ENCODE measurements at places on chromosomes 5 and 9.
A peak's percentile ranks its signal among the peaks of the same experiment; 100 is the strongest.

- DNase-seq, result no peak
Measured at GRCh38 chr9:88387036-88387551, 1.1 kb upstream of the SPIN1 start.

GRCh38 chr5:163569284-163569683 lies 63.9 kb downstream of the MAT2B start:
- no peak for DNase-seq

DNA sequence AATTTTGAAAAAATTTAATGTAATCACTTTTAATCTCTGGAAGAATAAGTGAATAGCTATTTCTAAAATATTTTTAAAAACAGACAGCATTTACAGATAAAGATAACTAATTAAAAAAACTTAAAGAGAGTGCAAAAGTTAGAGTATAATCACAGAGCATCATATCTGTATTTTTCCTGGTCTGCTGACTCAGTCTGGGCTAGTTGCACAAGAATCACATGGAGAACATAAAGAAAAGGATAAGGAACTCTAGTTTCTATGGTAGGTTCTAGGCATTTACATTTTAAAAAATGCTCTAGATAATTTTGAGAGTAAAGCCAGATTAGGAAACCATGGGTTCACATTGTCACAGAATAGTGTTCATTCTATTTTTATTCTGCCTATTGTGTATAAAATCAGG lies 347.4 kb downstream of the PSAT1 start:
- DNase-seq, result no peak

GRCh38 chr9:87607859-87608258 lies 110.2 kb downstream of the DAPK1 start:
- DNase-seq, result no peak

DNA sequence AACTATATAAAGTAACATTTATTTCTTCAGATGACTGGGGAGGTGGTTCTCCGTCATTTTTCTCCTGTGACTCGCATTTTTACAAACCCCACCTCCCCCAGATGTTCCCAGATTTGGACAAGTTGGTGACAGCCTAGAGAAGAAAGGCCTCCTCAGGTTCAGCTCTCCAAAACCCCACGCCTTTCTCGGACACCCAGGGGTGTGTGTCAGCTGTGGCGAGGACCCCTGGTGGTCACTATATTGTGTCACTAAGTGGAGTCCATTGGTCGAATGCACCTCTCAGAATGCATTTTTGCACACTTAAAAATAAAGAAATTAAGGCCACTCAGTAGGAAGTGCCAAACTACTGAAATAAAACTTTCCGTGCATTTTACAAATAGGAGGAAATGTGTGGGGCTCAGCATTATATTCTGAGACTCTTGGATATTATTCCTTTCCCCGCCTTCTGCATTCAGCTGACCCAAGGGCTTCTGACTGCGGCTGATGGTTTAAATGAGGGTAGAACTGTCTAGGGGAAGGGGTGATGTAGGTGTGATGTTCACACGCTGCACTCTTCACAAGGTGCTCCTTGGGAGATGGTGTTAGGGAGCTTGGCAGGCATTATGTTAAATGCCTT lies 47.6 kb downstream of the ACO1 start:
- DNase-seq, result no peak

GRCh38 chr9:107481035-107481434 lies 8.5 kb downstream of the KLF4 start:
- DNase-seq, result no peak

GRCh38 chr5:142057697-142058056 lies 44.9 kb upstream of the GNPDA1 start:
- no peak for DNase-seq

- no peak for DNase-seq
Measured at GRCh38 chr5:140182803-140183367, 7.9 kb downstream of the CYSTM1 start.

DNA sequence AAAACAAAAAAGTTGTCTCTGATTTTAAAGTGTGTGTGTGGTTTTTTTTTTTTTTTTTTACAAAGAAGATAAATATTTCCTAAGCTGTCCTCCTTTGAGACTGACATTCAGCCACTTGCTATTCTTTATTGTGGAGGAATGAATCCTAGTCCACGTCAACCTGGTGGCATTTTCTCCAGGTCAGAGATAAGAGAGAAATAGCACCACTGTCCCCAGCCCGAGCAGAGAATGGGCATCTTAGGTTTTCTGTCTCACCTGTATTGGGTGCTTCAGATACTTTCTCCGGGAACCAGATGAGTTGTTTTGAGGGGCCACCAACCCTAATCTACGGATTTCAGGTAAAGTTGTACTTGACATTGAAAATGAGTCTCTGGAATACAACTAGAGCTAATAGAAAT lies 1.4 kb downstream of the ITGA2 start:
- DNase-seq, result no peak

GRCh38 chr5:135220394-135221186 lies 178.4 kb downstream of the MACROH2A1 start:
- no peak for DNase-seq

DNA sequence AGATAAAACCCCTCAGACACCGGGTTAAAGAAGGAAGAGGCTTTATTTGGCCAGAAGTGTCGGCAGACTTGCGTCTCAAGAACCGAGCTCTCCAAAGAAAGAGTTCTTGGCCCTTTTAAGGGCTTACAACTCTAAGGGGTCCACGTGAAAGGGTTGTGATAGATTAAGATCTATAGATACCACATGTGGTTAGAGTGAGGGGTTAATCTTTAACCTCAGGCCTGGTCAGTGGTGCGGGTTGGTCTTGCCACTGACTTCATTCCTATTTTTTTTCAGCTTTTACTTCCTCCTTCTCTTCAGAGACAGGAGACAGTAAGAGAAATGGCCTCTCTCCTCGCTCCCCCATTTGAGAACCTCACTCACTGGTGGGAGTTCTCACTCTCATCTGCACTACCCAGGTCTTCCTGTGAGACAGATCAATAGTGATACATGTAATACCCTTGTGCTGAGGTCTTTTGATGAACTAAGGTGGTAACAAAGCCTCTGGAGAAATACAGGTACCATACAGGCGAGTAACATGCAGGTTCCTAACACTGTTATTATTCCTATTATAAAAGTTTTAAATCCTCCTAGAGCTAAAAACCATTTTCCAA lies 52.4 kb upstream of the COX7C start:
- no peak for DNase-seq

GRCh38 chr5:61730866-61731265 lies 398.8 kb downstream of the ZSWIM6 start:
- DNase-seq, result no peak

DNA sequence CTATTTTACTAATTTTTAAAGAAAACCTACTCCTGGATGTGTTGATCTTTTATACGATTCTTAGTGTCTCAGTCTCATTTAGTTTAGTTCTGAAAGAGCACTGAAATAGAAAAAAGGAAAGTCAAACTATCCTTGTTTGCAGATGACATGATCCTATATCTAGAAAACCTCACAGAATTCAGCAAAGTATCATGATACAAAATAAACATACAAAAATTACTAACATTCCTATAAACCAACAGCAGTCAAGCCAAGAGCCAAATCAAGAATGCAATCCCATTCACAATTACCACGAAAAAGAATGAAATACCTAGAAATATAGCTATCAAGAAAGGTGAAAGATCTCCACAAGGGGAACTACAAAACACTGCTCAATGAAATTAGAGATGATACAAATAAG lies 225.8 kb upstream of the CDH18 start:
- DNase-seq, result no peak

- DNase-seq, result no peak
Measured at GRCh38 chr5:154202379-154203260, 12.1 kb downstream of the GALNT10 start.

DNA sequence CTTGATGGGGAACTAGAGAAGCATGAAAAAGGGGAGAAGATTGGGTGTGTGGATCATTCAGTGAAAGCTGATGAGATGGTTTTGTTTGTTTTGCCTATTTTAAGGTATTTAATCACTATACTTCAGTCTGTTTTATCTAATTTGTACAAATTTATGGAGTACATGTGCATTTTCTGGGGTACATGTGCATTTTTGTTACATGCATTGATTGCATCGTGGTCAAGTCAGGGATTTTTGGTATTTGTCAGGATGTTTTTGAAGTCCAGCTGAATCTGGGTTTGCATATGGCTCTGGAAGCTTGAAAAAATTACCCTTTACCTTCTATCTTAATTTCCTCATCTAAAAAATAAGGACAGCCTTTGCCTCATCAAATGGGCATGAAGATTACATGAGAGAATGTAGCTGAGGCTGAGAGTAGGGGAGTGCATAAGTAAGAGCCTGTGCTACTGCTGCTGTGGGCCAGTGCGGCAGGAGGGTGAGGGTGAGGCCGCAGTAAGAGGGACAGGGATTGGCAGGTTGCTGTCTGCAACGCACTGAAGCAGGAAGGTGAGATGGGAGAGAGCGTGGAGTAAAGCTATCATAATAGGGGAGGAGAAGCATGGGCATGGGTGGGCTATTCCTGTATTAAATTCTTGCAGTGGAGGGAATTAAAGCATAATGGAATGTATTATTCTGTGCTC lies 139.8 kb downstream of the NPR3 start:
- DNase-seq, result no peak

- no peak for DNase-seq
Measured at GRCh38 chr5:95925939-95926338, 35.7 kb downstream of the ELL2 start.

GRCh38 chr9:79610791-79611614 lies 39.2 kb downstream of the TLE4 start:
- no peak for DNase-seq

DNA sequence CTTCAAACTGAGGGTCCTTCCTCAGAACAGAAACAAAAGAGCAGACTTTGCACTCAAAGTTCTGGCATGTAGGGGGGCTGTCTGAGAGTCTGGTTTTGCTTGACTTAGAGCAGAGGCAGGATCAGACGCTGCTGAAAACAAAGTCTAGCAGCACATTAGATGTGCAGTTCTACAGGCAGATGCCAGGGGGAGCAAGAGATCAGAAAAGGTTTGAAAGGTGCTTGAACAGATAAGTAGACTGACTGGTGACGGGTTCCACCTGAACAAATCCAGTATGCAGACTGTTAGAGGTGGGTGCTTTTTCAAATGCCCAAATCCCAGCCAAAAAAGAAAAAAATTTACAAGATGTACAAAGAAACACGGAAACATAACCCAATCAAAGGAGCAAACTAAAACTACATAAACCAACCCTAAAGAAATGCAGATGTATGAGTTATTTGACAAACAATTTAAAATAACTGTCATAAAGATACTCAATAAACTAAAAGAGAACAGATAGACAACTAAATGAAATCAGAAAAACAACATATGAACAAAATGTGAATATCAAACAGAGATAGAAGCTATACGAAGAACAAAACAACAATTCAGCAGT lies 194.7 kb upstream of the FREM1 start:
- peak; percentile 16 for DNase-seq

DNA sequence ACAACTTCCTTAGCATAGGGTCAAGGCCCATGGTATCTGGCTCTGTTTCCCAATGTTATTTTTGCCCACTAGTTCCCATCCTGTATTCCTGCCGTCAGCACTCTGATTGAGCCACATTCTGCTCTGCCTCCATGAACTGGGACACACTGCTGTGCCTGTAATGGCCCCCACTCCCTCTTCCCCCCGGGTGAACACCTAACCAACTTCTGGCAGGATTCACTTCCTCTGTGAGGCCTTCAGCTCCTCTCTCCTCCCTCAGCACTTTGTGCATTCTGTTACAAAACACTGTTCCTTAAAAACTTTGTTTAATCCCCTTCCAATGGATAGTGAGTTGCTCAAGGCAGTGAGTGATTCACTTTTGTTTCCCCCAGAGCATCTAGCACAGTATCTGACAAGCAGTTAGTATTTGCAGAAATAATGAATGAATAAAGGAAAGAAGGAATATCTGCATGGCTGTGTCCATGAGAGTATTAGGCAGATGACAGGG lies 183.6 kb downstream of the EFNA5 start:
- DNase-seq, result no peak

DNA sequence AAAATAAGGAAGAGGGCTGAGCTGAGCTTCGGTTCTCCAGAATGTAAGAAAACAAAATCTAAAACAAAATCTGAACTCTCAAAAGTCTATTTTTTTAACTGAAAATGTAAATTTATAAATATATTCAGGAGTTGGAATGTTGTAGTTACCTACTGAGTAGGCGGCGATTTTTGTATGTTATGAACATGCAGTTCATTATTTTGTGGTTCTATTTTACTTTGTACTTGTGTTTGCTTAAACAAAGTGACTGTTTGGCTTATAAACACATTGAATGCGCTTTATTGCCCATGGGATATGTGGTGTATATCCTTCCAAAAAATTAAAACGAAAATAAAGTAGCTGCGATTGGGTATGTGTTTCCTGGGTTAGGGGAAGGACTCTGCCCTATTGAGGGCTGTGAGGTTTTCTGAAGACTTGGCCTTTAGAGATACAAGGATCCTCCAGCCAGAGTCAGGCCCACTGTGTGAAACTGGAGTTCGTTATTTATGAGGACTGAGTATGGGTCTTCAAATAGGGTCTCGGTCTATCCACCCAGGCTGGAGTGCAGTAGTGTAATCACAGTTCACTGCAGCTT lies 3.8 kb downstream of the EGR1 start:
- DNase-seq, result no peak

DNA sequence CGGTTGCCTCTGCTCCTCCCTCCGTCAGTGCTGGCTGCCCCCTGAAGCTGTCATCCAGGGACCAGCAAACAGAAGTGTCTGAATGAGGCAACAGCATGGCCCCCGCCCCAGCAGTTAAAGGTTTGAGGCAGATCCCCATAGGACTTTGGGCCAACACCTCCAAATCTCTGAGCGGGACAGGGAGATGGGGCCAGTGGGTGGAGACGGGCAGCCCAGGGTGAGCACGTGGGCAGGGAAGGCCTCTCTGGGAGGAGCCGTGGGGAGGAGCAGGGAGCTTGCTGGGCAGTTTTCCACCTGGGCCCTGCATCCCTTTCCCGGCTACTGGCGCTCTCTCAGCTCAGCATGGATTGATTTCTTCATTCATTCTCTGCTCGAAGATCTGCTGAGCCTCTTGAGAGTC lies 39.1 kb upstream of the NOTCH1 start:
- DNase-seq, result no peak

DNA sequence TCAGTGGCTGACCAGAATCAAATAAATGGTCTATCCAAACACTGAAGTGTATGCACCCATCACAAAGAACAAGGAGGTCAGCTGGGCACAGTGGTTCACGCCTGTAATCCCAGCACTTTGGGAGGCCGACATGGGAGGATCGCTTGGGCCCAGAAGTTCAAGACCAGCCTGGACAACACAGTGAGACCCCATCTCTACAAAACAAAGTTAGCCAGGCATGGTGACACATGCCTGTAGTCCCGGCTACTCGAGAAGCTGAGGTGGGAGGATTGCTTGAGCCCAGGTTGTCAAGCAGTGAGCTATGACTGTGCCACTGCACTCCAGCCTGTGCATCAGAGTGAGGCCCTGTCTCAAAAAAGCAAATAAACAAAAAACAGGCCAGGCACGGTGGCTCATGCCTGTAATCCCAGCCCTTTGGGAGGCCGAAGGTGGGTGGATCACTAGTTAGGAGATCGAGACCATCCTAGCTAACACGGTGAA lies 40.5 kb downstream of the SEMA4D start:
- DNase-seq, result no peak

All from NCI-H1930 (cell line).